ENCODE measurements at places on chromosomes 2 and 18.

GRCh38 chr2:220034426-220035130 lies 407.1 kb downstream of the SLC4A3 start:
- DNase-seq = no peak

DNA sequence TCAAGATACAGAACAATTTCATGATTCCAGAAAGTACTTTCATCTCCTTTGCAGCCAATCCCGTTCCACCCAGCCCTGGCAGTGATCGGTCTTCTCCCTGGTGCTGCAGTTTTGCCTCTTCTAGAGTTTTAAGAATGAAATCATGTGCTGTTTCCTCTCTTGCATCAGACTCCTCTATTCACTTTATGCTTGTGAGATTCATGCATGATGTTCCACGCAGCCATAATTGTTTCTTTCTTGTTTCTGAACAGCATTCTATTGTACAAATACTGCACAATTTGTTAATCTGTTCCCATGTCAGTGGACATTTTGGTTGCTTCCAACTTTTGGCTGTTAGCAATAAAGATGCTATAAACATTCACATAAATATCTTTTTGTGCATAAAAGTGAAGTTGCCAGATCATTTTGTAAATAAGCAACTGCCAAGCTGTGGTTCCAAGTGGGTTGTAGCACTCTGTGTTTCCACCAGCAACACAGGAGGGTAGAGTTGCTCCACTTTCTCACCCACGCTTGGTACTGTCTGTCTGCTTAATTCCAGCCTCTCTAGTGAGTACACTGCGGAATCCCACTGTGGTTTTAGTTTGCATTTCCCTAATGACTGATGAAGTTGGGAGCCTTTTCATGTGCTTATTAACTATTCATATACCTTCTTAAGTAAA lies 104.5 kb downstream of the TWIST2 start:
- DNase-seq = no peak

DNA sequence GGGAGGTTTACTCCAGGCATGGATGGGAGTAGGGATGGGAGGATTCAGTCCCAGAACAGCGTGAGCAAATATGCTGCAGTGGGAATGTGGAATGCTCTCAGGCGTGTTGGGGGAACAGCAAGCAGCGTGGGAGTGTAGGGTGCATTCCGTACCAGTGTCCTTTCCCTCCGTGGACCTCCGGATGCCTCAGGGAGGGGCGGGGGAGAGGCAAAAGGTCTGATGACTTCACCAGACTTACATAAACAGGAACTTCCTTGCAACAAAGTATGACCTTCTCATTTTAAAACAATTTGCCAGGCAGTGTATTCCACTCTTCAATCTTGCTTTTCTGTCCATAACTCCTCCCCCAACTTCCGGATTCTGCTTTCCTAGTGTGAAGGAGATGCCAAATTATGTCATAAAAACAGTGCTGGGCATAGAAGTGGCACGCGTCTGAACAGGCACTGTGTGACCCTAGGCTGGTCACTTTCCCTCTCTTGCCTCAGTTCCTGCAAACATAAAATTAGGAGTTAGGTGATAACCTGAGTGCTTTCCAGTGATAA lies 36.9 kb downstream of the RPL37A start:
- DNase-seq = no peak

GRCh38 chr18:28045176-28045810 lies 131.6 kb downstream of the CDH2 start:
- no peak for DNase-seq

- no peak for DNase-seq
Observed at GRCh38 chr2:126852361-126852760, 46.3 kb upstream of the TEX51 start.

DNA sequence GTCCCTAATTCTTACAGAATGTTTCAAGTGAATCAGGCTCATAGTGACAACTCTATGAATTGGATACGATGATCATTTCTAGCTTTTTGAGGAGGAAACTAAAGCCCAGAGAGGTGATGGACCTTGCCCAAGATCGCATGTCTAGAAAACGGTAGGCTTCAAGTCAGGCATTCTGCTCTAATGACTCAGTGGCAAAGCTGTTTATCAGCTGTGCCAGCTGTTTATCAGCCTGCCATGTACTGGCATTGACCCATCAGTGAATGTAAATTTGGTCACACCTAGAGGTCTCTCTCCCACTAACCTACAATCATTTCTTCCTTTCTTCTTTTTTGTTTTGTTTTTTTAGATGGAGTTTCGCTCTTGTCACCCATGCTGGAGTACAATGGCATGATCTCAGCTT lies 6.1 kb upstream of the DAW1 start:
- no peak for DNase-seq

GRCh38 chr2:195477996-195478382 lies 179.0 kb upstream of the SLC39A10 start:
- no peak for DNase-seq

- DNase-seq = no peak
Observed at GRCh38 chr18:23397907-23398306, 55.2 kb upstream of the RIOK3 start.

GRCh38 chr2:216994353-216994854 lies 134.5 kb upstream of the TNP1 start:
- DNase-seq = no peak

DNA sequence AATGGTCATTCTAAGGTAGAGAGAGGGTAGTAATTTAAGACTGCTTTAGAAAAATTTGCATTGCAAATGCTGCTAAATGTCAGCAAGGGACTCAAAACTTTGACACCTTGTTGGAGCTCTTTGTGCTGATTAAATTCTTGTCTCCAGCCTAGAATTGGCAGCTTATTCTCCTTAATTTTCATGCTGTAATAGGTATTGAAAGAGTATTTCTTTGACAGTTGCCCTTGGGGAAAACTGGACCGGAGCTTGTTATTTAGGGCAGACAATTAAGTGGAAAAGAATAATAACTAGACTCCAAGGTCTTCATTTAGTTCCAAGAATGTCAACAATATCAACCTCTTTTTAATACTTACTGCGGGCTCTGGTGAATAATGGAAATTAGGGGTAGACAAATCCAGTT lies 264.0 kb downstream of the TPGS2 start:
- no peak for DNase-seq

GRCh38 chr2:177535958-177536504 lies 143.5 kb downstream of the AGPS start:
- no peak for DNase-seq

DNA sequence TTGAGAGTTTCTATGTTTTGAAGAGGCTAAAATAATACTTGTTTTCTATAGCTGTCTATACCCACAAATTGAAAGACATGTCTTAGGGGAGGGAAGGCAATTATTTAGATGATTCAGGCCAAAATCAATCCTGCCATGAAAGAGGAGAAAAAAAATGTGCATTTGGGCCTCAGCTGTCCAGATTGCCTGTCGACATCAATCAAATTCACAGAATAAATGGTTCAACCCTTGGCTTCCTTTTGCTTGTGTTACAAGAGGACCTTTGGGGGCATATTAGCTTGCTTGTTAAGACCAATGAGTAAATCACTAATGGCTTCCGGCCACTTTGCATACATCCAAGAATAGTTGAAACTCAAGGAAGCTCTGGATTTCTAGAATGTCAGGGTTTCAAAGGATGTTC lies 900.8 kb upstream of the CELF4 start:
- DNase-seq = no peak

DNA sequence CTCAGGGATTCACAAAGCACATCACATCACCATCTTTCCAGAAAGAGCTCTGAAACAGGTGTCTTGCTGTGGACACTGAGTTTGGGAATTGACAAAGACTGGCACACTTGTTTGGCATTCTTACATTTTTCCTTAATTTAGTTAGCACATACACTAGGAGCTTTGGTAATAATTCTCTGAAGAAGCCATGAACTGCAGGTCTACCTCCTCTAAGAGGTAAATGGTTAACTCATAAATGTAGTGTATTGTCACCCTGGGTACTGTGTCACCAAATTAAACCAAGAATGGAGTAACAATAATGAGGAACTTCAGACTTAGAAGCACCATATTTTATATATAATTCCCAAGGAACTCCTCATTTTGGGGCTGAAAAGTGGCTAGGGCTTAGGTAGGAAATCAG lies 22.6 kb downstream of the EIF4E2 start:
- no peak for DNase-seq

DNA sequence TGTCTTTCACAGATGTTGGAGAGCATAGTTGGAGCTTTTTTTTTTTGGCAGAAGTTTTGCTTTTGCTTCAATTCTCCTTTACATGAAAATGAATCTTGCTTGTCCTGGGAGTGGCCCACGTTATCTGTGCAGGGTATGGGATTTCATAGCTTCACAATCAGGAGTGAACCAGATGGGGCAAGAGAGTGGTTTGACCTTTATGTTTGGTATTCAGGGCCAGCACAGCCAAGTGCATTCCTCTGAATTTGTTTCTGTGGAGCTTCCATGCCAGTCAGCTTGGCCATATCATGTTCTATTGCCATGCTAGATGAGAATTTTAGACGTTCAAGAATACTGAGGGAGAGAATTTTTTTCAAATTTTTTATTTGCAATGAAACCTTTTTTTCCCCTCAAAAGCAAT lies 116.6 kb downstream of the PRPF40A start:
- DNase-seq = no peak

DNA sequence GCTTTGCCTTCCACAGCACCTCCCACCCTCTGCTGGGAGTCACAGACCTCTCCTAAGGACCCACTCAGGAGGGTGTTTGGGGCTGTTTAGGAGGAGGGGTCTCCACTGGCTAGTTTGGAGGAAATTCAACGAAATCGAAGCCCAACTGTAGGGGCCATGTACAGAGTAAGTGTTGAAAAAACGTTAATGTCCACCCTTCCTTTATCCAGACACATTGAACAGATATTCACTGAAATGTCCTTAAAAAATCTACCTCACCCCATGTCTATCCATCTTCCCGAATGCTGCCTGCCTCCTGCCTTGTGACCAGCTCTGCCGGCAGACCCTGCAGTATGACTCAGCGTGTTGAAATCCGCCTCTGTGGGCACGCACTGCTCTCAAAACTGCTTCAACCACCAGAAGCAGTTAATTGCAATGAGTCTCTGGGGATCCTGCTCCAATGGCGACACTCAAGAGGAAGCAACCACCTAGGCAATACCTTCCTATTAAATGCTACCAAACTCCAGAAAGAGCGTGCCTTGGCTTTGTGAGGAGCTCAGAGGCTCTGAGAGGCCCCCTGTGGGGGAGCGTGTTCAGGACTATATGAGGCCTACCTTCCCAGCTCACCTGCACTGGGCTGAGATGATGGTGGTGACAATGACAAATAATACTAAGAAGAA lies 61.4 kb upstream of the RTN4 start:
- no peak for DNase-seq

DNA sequence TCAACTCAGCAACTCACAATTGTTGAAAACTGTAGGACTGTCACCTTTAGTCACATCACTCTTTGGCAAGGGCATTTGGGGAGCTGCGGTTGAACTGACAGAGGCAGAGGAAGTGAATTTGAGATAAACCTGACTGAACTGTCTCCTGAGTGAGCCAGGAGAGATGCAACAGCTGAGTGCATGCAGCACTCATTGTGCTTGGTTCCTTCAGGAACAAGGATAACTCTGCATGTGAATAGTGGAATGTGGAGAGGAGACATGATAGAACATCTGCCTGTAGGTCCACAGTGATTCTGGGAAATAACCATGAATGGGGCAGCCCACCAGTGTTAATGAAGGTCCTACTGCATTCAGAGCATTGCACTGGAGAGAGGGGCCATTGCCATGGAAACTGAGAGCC lies 494.7 kb downstream of the STK39 start:
- DNase-seq = no peak

GRCh38 chr2:96470109-96470508 lies 35.0 kb downstream of the NEURL3 start:
- DNase-seq = no peak

GRCh38 chr2:205405752-205406151 lies 276.5 kb upstream of the NRP2 start:
- DNase-seq = no peak

DNA sequence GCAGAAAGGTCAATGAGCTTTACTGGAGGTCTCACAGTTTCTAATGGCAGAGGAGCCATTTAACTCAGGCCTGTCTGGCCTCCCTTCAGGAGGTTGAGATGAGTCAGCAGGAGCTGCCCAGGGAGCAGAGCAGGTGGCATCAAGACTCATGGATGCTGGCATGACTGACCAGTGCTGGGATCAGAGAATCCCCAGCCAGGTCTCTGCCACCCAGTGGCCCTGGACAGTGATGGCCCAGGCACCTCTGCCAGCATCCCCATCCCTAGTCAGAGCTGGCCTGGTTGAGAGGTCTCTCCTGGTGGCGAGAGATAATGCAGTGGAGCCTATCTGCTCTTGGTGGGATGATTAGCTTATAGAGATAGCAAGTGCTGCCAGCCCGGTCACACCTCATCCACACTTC lies 43.1 kb downstream of the GYPC start:
- DNase-seq = no peak

GRCh38 chr2:85778646-85779379 lies 25.0 kb downstream of the ATOH8 start:
- DNase-seq = no peak

- DNase-seq = no peak
Observed at GRCh38 chr18:62802523-62802922, 87.2 kb downstream of the PHLPP1 start.

GRCh38 chr18:29711932-29712331 lies 1330.6 kb downstream of the DSC3 start:
- no peak for DNase-seq

DNA sequence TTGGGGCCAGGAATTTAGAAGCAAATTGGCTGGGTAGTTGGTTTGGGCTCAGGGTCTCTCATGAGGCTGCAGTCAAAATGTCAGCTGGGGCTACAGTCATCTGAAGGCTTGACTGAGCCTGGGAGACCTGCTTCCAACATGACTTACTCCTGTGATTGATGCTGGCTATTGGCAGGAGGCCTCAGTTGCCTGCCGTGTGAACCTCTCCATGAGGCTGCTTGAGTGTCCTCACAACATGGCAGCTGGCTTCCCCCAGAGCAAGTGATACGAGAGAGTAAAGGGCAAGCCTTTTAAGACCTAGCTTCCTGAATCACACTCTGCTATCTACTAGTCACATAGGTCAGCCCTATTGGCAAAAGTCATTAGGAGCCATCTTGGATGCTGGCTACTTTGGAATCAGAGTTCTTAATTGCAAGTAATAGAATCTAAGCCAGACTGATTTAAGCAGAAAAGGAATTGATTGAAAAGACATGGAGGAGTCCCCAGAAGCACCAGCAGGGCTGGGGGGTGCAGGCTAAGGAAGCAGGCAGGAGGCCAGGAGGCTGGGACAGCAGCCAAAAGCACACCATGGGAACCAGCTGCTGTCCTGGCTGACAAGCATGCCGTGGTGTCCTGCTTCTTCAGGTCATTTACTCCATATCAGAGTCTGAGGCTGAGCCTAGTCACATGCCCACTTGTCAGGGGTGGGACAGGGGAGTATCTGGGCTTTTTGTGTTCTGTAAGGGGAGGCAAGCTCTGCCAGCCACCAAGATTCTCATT lies 7.8 kb upstream of the GIGYF2 start:
- no peak for DNase-seq

GRCh38 chr18:374721-375168 lies 106.9 kb upstream of the THOC1 start:
- DNase-seq = no peak

- no peak for DNase-seq
Observed at GRCh38 chr2:1681323-1682180, 62.8 kb downstream of the PXDN start.

- DNase-seq = no peak
Observed at GRCh38 chr2:8049851-8050571, 631.8 kb upstream of the ID2 start.

GRCh38 chr2:40037303-40037702 lies 258.2 kb upstream of the THUMPD2 start:
- no peak for DNase-seq

Measured in activated gamma-delta T cell treated with anti-CD3 and anti-CD28 coated beads, Interleukin-2, amount 50 U/mL, for 16 hours (primary cell).